ENCODE measurements at places on chromosomes 1 and 21. TPM values are rescaled to one million over a fixed set of nuclear protein-coding genes. Genes with fewer than 3 reads are reported as not detected.

DNA sequence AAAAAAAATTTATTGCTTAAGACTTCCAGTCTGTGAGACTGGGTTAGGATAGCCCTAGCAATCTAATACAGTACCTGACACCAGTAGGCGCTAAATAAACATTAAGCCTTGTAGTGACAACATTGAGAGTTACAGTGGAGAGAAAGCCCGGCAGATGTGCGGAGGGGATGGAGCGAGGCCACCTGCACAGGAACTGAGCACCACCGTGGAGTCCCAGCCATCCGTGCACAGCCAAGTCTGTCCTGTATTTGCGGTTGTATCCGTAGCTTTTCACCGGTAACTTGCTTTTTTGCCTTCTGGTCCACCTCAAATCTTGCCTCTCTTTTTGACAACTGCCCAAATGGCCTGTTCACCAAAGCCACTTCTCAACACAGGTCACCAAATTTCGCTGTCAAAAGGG lies 260.1 kb downstream of the GPATCH2 start:
- H3K27ac ChIP-seq = no peak overlapping the region

GRCh38 chr1:192266645-192267044 lies 50.1 kb upstream of the RGS21 start:
- H3K4me3 ChIP-seq = no peak overlapping the region
- H3K36me3 ChIP-seq = no peaks in the 10 kb centered on the region
- no peak for DNase-seq
- H3K4me1 ChIP-seq = no peaks in the 10 kb centered on the region
- H3K27me3 ChIP-seq = no peaks in the 10 kb centered on the region

GRCh38 chr1:164337885-164338284 lies 221.1 kb upstream of the PBX1 start:
- no peaks in the 10 kb centered on the region for H3K4me1 ChIP-seq
- no peak overlapping the region for H3K27ac ChIP-seq
- H3K4me3 ChIP-seq = no peak overlapping the region
- DNase-seq = no peak
- H3K36me3 ChIP-seq = no peaks in the 10 kb centered on the region

- H3K27me3 ChIP-seq = no peaks in the 10 kb centered on the region
- H3K4me3 ChIP-seq = no peak overlapping the region
- peaks cover 6% of the 10 kb centered on the region for H3K4me1 ChIP-seq
- H3K27ac ChIP-seq = no peak overlapping the region
- peaks cover 3% of the 10 kb centered on the region for H3K36me3 ChIP-seq
These were observed 17.0 kb downstream of the TFF3 start for GRCh38 chr21:42298237-42298636.

Gene TMEM82
- total RNA-seq = not detected

DNA sequence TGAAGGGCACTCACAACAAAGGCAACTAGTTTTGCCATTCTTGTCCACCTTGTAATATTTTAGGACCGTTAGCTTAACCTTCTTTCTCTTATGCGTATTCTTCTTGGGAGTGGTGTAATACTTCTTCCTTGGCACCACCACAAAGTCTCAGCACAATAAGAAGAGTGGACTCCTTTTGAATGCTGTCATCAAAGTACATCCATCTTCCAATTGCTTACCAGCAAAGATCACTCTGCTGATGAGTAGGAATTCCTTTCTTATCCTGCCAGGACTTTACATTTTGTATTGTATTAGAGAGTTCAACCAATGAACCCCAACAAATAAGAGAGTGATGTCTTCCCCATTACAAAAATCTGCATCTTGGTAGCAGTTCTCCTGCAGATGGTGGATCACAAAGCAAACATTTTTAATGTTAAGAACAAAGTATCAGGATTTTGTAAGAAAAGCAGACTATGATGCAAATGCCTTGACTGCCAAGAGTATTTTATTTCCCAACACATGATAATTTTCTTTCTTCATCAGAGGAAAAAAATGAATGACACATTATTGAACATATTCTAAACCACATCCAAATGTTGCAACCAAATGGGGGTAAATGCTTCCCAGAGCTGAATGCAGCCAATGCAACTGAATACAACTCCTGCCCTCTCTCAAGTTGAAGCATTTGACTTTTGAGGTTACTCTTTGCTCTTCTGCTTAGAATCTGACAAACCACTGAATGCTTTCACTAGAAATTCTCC lies 5.1 kb upstream of the ARNT start:
- peaks cover 32% of the 10 kb centered on the region for H3K4me1 ChIP-seq
- H3K27me3 ChIP-seq = no peaks in the 10 kb centered on the region
- H3K36me3 ChIP-seq = no peaks in the 10 kb centered on the region
- DNase-seq = no peak

Gene BATF3
- total RNA-seq = 77.9 TPM

GRCh38 chr1:51303315-51303714 lies 27.0 kb downstream of the TTC39A start:
- H3K4me3 ChIP-seq = no peak overlapping the region
- H3K27me3 ChIP-seq = no peaks in the 10 kb centered on the region
- no peaks in the 10 kb centered on the region for H3K36me3 ChIP-seq

DNA sequence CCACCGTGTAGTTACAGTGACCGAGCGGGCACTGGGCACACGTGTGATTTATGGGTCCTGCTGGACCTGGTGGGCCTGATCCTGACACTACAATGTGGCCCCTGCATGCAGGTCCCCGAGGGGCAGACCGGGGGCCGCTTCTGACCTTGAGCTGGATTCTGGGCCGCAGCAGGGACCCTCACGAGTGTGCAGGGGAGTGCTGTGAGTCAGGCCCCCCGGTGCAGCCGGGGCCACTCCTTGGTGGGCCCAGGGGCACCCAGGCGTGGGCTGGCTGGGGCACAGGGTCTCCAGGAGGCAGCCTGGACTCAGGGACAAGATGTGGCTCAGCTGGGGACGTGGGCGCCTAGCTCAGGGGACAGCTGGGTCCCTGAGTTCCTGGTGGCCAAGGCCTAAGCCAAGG lies 77.5 kb upstream of the TTC34 start:
- no peaks in the 10 kb centered on the region for H3K27me3 ChIP-seq
- no peaks in the 10 kb centered on the region for H3K36me3 ChIP-seq
- no peak for DNase-seq

Gene SETDB1
- 40.4 TPM for total RNA-seq

GRCh38 chr1:38527373-38527966 lies 332.1 kb downstream of the RRAGC start:
- peaks cover 28% of the 10 kb centered on the region for H3K27me3 ChIP-seq
- peak overlapping the region; percentile 85 for H3K27ac ChIP-seq
- DNase-seq = peak; percentile 78
- H3K4me1 ChIP-seq = peaks cover 21% of the 10 kb centered on the region
- H3K36me3 ChIP-seq = no peaks in the 10 kb centered on the region
- peak overlapping the region; percentile 3 for H3K4me3 ChIP-seq

Gene OR10K1
- not detected for total RNA-seq

DNA sequence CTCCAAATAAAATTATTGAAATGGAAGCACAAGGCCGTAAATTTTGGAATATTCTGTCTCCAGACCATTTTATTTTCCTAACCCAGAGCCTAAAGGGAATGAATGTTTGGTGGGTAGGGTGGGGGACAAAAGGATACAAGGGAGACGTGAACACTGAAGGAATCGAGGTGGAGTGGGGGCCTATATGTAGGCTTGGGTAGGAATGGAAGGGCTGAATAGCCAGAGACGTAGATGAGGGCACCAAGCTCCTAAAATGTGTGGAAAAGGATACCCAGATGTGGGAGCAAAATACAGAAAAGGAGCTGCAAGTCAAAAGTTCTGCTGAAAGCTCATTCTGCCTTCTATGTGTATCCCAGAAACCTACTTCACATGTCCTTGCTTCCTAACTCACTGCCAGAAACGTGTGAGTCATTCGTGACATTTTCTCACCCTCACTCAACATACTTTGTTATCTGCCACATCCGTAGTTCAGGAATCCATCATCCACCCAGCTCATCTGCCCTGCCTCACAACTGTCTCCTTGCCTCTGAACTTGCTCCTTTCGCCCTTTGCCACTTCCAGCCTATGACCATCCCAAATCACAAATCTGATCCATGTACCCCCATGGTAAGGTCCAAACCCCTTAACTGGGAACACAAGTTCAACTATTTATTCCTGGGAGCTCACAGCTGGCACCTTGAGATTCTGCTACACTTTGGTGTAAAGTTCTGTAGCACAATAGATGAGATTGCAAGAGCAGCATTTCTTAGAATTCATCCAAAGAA lies 84.1 kb upstream of the PRDX6 start:
- no peaks in the 10 kb centered on the region for H3K27me3 ChIP-seq
- peaks cover 1% of the 10 kb centered on the region for H3K36me3 ChIP-seq
- H3K27ac ChIP-seq = no peak overlapping the region

- peaks cover 11% of the 10 kb centered on the region for H3K27me3 ChIP-seq
- peak within 1 kb of the TSS; percentile 79 for H3K27ac ChIP-seq
- peak; percentile 69 for DNase-seq
- H3K36me3 ChIP-seq = peaks cover 2% of the 10 kb centered on the region
These were observed at the start of gene RNPEP for GRCh38 chr1:201982623-201983379. TSS of gene RNPEP (plus strand) at chr1:201982648. CDS start at chr1:201982667, 19 bp downstream.

Gene CD48
- total RNA-seq = 385 TPM

Gene VANGL2
- 0.24 TPM for total RNA-seq

DNA sequence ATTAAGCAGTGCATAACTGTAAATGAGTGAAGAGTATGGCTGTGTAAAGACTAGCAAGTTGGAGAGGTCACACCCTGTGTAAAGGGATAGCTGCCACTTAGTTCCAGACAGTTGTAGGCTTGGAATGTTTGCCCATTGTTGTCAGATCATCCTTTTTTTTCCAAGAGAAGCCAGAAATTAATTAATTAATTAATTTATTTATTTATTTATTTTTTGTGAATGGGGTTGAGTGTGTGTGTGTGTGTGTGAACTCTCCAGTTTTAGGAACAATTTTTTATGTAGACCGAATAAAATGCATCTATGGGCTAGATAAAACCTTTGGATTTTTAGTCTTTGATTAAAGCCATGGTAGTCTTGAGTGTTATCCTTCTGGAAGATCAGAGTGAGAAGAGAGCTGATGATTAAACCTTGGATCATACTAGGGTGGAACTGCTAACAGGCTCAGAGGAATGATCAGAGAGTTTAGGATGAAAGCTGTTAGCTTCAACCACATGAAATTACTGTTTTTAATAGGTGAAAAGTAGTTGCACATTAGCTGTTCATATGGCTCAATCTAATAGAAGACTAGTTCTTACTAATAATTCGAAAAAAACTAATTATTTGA lies 58.4 kb downstream of the OSBPL9 start:
- H3K27ac ChIP-seq = no peak overlapping the region
- no peaks in the 10 kb centered on the region for H3K27me3 ChIP-seq
- H3K4me3 ChIP-seq = no peak overlapping the region
- peaks cover 7% of the 10 kb centered on the region for H3K4me1 ChIP-seq
- H3K36me3 ChIP-seq = no peaks in the 10 kb centered on the region
- no peak for DNase-seq

DNA sequence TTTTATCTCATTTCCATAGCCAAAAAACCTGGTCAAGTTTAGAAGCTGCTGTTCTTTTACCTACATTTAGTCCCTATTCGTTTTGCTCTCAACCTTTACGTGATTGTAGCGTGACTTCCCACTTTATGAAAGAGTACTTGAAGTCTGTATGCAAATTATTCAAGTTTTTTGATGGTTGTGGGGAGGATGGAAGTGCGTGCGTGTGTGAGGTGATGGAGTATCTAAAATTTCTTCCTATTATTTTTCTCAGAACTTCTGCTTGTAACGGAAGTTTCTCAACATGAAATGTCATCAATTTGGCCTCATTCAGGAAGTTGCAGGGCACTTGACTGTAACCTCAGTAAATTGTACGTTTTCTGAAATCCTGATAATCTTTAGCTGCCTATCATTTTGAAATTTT lies 64.0 kb downstream of the SAMSN1 start:
- H3K4me1 ChIP-seq = peaks cover 84% of the 10 kb centered on the region
- DNase-seq = peak; percentile 45
- peak overlapping the region; percentile 98 for H3K27ac ChIP-seq
- H3K27me3 ChIP-seq = no peaks in the 10 kb centered on the region
- peak overlapping the region; percentile 27 for H3K4me3 ChIP-seq
- H3K36me3 ChIP-seq = peaks cover 67% of the 10 kb centered on the region

GRCh38 chr1:109482242-109482641 lies 1.5 kb upstream of the ATXN7L2 start:
- H3K36me3 ChIP-seq = peaks cover 7% of the 10 kb centered on the region
- peaks cover 31% of the 10 kb centered on the region for H3K4me1 ChIP-seq
- no peak for DNase-seq
- no peak overlapping the region for H3K4me3 ChIP-seq

DNA sequence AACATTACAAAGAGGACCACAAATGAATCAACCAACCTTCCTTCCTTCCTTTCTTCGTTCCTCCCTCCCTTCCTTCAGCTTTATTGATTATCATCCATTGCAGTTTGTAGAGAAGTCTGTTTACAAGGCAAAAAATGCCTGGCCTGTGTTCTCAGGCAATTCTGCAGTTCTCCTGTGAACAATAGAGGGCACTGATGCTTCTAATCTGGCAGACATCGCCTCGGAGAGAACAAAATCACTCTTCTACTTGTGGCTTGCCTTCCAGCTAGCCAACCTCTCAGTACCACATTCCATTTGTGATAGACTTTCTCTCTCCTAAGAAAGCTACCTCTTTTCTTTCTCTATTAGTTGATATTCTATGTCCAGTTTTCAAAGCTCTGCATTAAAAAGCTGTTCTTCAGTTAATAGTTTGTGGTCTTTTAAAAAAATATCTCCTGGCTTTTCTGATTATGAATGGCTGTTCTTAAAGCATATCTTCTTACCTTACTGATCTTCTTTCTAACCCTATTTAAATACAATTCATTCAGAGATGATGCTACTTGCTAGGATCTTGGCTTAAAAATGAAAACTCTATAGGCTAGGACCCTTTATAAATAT lies 26.9 kb upstream of the ESRRG start:
- no peaks in the 10 kb centered on the region for H3K4me1 ChIP-seq
- H3K27ac ChIP-seq = no peak overlapping the region
- no peak overlapping the region for H3K4me3 ChIP-seq
- H3K27me3 ChIP-seq = peaks cover 4% of the 10 kb centered on the region
- no peaks in the 10 kb centered on the region for H3K36me3 ChIP-seq
- DNase-seq = no peak

Gene SHISA4
- total RNA-seq = not detected

DNA sequence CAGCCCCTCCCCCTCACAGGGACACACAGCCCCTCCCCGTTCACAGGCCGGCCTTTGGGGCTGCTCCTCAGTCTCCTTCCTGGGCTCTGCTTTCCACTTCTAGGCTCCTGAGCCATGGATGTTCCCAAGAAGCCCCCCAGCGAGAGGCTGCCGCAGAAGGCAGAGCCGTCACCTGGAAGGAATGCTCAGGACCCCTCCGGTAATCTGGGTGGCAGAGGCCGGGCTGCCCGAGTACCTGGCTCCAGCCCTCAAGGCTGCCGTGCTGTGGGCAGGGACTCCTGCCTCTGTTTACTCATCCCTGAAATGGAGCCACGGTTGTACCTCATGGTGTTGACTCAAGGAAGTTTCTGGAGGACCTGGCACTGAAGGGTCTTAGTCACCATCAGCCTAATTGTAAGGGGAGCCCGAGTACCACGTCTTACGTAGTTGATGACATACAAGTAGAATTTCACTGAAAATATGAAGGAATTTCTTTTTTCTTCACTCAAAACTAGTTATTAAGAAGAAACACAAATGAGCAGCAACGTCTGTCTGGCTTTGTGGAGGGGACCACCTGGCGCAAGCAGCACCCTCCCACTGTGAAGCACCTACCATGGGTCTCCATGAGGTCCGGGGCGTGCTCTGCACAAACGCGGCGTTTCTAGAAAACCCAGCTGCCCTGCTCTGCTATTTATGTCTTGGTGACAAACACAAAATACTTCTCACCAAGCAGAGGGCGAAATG lies 33.7 kb downstream of the PRDM15 start:
- H3K36me3 ChIP-seq = peaks cover 26% of the 10 kb centered on the region
- H3K27me3 ChIP-seq = no peaks in the 10 kb centered on the region
- H3K4me1 ChIP-seq = no peaks in the 10 kb centered on the region
- no peak overlapping the region for H3K27ac ChIP-seq
- DNase-seq = no peak
